ENCODE measurements at places on chromosomes 2 and 18. TPM values are rescaled to one million over a fixed set of nuclear protein-coding genes. Genes with fewer than 3 reads are reported as not detected.

- no peak for DNase-seq
These were observed 268.4 kb downstream of the ATAD2B start for GRCh38 chr2:23658466-23658942.

GRCh38 chr2:54704688-54705605 lies 18.5 kb upstream of the EML6 start:
- DNase-seq, result peak; percentile 74

- no peak for DNase-seq
These were observed 716 bp upstream of the SLC39A10 start for GRCh38 chr2:195656161-195656858.

DNA sequence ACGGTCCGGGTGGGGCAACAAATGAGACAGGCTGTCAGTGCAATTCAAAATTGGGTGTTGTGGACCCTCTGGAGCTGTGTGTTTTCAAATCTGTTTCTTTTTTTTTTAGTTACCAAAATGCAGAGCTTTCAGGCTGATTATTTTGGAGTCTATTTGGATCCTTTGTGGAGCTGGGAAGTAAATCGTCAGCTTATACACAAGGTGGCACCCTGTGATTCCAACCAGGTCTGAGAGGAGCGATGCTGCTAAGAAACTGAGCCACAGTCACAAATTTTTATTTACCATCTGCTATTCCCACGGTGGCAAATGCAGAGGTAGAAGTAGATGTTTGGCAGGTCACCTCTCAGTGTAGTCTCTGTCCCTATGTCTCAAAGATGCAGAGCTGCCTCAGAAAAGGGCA lies 3.8 kb upstream of the EPC2 start:
- DNase-seq, result no peak

DNA sequence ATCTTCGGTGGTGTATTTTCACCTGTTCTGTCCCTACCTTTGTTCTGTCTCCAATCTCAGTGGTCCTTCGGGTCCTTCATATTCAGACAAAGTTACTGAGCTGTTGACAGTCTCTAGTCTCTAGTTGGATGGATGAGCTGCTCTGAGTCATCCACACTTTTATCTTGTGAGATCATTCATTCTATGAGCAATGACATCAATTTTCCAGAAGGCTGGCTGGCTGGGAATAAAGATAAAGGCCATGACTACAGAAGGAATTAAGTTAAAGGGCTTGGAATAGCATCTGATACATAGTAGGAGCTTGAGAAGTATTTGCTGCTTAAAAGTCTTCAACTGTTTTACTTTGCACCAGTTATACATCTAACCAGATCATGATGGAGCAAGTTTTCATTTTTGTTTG lies 43.1 kb upstream of the SLC39A10 start:
- no peak for DNase-seq

DNA sequence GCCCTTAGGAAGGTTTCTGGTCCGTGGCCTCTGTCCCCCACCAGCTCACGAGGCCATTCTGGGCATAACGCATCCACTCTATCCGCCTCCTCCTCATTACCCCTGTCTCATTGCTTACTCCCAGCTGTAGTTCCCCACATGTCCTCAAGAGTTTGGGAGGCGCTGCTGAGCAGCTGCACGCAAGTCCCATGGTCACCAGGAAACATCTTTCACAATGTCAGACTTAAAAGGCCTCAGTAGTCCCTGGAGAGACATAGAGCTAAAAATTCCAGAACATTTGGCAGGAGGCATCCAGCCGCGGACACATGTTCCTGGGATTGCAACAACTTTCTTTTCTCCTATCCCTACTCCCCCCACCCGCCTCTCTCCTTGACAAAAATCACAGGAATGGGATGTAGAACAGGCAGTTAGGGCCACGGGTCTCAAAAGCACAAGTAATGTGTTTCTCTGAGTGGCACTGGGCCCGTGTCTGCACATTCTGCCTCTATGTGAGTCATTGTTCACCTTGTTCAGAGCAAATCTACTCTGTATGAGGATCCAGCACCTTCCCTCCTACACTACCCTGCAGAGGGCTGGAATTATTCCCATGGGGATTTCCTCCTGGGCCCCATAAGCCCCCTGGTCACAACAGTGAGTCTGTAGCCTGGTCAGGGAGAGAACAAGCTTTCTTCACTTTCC lies 8.1 kb downstream of the LBH start:
- peak; percentile 79 for DNase-seq

DNA sequence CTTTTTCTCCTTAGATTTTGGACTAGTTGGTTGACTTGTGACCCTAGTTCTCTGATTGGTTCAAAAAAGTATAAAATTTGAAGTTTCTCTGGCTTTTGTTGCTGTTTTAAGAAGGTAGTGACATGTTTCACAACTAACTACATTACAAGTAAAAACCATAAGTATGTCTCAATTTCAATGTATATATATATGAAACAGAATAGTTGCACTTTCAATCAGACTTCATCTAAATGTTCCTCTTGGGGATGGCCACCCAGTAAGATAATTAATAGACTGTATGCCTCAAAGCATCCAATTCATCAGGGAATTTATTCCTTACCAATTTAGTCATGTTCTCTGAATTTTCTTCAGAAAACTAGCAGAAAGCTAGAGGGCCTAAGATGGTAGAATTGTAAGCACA lies 259.7 kb downstream of the RPRM start:
- no peak for DNase-seq

GRCh38 chr2:176088937-176089842 lies 3.3 kb upstream of the HOXD13 start:
- DNase-seq, result no peak

GRCh38 chr2:191863988-191864387 lies 17.1 kb upstream of the CAVIN2 start:
- no peak for DNase-seq

GRCh38 chr2:17805717-17806363 lies 10.4 kb upstream of the MSGN1 start:
- peak; percentile 24 for DNase-seq

DNA sequence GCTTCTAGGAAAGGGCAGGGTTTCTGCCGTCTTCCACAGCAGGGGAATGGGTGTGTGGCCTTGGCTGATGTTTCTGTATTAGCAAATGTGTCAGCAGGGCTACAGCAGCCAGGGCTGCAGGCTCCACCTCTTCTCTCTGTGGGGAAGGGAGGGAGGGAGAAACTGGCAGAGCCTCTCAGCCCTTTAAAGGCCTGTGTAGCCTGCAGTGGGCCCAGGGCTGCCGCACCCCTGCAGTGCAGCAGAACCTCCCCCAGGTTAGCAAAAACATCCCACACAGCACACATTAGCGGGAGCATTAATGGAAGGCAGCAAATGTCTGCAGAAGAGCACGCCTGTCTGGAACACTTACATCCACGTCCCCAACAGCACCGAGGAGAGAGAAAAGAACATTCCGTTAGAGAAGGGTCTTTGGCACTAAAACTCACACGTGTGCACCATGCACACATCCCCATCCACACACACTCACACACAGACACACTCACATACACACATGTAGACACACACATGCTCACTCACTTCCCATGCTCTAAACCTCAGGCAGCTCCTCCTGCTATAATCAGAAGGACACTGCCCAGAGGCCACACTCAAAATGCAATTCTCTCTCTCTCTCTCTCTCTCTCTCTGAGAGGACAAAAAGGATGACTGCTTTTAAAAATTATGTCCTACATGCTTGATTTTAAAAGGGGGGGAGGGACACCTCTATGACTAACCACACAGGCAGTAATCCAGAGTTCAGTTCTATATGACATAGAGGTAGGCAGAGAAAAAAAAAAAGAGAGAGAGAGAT lies 24.1 kb downstream of the MRPL35 start:
- DNase-seq, result no peak

- no peak for DNase-seq
These were observed 60.5 kb upstream of the TFPI start for GRCh38 chr2:187614756-187615155.

DNA sequence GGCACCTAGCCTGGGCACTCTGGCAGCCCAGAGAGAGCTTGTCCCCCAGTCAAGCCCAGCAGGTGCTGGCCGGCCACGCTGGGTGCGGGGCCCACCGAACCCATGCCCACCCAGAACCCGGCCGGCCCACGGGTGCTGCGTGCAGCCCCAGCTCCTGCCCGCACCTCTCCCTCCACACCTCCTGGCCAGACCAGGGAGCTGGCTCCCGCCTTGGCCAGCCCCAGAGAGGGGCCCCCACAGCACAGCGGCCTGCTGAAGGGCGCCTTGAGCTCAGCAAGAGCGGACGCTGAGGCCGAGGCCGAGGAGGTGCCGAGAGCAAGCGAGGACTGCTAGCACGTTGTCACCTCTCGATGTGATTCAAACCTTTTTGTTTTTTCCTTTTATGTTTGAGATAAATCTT lies 407.0 kb upstream of the KCNJ3 start:
- no peak for DNase-seq

GRCh38 chr2:150938527-150938926 lies 323.1 kb downstream of the RBM43 start:
- no peak for DNase-seq

- DNase-seq, result no peak
These were observed 90.9 kb downstream of the ACVR1 start for GRCh38 chr2:157785200-157785599.

DNA sequence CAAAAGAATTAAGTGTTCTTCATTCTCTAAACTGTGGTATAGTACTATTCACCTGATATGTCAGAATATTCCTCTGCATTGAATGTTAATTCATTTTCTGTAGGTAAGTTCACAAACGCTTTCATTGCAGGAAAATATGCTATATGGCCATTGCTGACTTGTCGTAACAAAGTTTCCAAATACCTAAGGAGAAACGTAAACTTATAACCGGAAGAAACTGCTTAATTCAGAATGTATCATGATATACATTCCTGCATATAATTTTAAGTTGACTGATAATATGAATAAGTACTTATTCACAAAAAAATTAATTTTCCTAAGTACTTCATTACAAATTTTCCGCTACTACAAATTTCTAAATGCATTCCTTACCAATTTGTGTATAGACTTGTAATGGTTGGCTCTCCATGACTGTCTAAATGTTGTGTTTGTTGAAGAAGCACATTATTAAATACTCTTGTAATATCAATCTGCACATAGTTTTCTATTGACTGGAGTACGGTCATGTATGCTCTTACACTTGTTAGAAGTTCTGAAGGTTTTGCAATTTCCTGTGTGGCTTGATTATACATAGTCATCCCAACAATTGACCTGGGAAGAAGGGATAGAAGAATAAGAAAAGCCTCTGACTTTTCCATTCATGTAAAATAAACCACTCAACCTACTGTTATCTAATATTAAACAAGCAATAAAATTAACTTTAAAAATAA lies 85.4 kb downstream of the NCKAP1 start:
- DNase-seq, result no peak

DNA sequence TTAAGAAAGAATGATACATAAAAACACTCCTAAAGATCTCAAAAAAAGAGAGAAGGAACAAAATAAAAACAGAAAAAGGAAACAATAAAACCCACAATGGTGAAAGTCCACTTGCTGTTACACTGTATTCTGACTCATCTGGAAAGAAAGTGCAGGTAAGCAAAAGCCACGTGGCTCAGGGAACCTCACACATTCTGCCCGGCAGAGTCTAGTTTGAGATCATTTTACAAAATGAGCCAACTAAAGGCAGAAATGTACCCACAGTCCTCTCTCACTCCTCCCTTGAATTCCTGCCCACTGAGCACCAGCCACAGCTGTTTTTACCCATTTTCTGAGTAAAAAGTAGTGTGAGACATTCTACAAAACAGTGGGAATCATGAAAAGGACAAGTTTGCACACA lies 10.0 kb downstream of the KCNH7 start:
- DNase-seq, result no peak

GRCh38 chr2:96116424-96116878 lies at the start of gene ADRA2B:
Gene ADRA2B, minus strand, starts transcription at chr2:96116571. Its CDS starts 422 bp downstream, at chr2:96116149.
- peak; percentile 85 for DNase-seq

- no peak for DNase-seq
These were observed 5.6 kb downstream of the ADRA2B start for GRCh38 chr2:96110621-96111256.

DNA sequence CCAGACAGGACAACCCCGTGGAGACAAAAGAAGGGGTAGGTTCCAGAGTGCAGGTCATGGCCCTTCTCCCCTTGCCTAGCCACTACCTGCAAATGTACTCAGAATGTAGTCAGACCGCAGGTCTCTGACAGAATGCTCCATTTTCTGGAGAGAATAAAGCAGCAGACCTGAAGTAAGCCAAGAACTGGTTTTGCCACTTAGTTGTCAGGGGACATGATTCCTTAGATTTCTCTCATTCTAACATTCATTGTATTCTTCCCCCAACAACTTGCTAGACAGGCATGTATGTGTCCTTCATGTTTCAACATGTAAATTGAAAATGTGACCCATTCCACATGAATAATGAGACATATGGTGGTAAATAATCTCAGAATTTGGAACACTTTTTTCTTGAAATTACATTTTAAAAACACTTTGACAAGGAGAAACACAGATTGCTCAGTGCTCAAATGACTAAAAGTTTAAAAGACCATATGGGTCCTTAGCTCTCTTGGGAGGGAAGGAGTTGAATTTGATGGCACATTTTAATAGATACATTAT lies 142.4 kb downstream of the CCBE1 start:
- DNase-seq, result no peak

DNA sequence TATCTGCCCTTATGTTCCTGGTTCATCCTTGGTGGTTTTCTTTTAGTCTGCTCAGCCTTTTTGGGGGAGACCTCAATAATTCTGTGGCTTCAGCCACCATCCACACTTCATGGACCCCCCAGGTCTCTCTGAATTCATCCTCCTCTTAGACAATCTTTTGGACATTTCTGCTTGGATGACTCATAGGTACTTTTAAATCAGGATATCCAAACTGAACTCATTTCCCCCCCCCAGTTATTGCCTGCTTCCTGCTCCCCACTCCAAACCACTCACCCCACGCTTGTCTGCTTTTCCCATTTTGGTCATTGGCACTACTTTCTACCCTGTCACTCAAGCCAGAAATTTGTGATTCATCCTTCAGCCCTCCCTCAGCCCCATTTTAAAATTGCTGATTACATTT lies 78.5 kb downstream of the TANC1 start:
- no peak for DNase-seq

- DNase-seq, result no peak
These were observed 2.5 kb upstream of the CPO start for GRCh38 chr2:206936843-206937230.

DNA sequence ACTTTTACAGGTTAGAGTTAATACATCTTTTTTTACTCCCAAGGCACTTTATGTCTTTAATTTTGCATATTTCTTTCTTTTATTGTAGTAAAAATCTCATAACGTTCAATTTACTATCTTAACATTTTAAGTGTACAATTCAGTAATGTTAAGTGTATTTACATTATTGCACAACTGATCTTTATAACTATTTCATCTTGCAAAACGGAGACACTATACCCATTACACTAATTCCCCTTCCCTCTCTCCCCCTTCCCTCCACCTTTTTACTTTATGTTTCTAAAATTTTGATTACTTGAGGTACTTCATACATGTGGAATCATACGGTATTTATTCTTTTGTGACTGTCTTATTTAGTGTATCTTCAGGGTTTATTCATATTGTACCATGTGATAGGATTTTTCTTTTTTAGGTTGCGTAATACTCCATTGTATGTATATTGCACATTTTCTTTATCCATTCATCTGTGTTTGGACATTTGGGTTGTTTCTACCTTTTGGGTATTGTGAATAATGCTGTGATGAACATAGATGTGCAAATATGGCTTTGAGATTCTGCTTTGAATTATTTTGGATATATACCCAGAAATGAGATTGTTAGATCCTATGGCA lies 75.0 kb downstream of the ACSL3 start:
- DNase-seq, result no peak

Gene DLX1
- not detected for polyA plus RNA-seq

Gene RAB17
- polyA plus RNA-seq, result not detected

Gene NYAP2
- 0.12 TPM for polyA plus RNA-seq

Gene PROKR1
- polyA plus RNA-seq, result 0.01 TPM

Gene RGPD3
- polyA plus RNA-seq, result 0.16 TPM

Gene CRYBA2
- not detected for polyA plus RNA-seq

Gene ZAP70
- polyA plus RNA-seq, result 61.5 TPM

Gene TCF23
- not detected for polyA plus RNA-seq

Gene TRIM54
- not detected for polyA plus RNA-seq

Gene MARS2
- 5.1 TPM for polyA plus RNA-seq

All from B cell (primary cell).